Stimulated activated CD4-positive, alpha-beta T cell treated with anti-CD3 and anti-CD28 coated beads, Interleukin-4, amount 100 ng/mL, for 4 hours (primary cell): ENCODE measurements at places on chromosomes 2 and 18.
A peak's percentile ranks its signal among the peaks of the same experiment; 100 is the strongest.

DNA sequence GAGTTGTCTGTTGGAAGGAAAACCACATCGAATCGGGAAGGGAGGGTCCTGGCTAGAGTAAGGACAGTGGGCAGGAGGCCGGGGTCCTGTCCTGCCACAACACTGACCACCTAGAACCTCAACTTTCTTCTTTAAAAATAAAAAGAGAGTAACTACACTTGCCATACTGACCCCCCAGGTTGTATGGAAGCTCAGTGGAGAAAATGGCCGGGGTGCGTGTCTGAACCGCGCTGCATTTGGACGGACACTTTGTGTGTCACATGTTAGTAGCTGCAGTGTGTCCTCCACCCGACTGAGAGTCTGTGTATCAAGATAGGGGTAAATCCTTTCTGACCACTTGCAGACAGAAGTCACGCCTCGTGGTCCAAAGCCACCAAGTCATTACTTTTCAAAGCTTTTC is 87.0 kb downstream of the GBX2 start:
- no peak for DNase-seq

DNA sequence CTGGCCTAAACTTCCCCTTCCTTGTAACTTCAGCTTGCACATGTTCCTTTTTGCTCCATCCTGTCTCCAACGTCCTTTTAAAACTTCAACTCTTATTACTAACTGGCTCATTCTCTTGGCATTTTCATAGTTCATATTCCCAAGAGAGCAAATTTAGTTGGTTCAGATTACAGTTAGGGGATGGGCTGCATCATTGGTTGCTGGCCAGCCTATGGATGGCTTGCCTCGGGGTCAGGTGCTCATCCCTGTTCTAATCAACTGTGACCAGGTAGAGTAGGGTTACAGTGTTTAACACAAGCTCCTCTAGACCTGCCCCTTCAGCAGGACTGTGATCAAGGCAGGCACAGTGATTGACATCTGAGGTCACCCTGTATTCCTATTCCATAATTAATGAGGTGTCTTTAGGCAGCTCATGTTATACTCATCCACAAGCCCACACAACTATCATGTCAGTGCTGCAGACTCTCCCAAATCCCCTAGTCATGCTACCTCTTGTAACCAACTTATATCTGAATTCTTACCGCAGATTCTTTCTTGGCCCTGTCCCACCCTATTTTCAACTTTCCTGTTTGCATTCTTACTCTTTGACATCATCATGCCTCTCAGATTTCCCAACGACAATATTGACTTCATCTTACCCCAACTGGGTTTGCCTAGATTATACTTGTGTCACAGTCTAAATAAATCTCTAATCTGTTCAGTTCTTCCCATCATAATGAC is 293.3 kb downstream of the MTX2 start:
- DNase-seq, result no peak

GRCh38 chr2:208820014-208820688 is 413.6 kb downstream of the PTH2R start:
- no peak for DNase-seq

GRCh38 chr2:208112969-208113368 is 11.4 kb downstream of the CRYGD start:
- DNase-seq, result no peak

DNA sequence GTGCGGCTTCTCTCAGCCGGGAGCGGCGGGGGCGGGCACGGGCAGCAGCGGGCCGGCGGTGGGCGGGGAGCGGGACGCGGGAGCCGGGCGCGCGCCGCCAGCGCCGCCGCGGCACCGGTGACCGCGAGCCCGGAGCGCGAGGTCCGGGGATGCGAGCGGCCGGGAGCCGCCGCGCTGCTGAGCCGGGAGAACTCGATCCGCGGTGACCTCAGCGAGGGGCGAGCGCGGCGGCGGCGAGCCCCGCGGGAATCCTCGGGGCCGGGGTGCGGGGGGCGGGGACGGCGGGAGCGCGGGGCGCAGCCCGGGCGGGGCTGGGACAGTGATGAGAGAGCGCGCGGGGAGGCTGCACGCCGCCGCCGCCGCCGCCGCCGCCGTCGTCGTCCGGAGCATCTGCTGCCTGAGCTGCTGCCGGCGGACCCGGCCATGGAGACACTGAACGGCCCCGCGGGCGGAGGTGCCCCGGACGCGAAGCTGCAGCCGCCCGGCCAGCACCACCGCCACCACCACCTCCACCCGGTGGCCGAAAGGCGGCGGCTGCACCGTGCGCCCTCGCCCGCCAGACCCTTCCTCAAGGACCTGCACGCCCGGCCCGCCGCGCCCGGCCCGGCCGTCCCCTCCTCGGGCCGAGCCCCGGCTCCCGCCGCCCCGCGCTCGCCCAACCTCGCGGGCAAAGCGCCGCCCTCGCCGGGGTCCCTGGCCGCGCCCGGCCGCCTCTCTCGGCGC is at the start of gene MTCL1:
Gene MTCL1, plus strand, starts transcription at position 319 of the 723 bp plus-strand sequence. Its CDS starts 105 bp downstream, at position 424.
- DNase-seq, result no peak

DNA sequence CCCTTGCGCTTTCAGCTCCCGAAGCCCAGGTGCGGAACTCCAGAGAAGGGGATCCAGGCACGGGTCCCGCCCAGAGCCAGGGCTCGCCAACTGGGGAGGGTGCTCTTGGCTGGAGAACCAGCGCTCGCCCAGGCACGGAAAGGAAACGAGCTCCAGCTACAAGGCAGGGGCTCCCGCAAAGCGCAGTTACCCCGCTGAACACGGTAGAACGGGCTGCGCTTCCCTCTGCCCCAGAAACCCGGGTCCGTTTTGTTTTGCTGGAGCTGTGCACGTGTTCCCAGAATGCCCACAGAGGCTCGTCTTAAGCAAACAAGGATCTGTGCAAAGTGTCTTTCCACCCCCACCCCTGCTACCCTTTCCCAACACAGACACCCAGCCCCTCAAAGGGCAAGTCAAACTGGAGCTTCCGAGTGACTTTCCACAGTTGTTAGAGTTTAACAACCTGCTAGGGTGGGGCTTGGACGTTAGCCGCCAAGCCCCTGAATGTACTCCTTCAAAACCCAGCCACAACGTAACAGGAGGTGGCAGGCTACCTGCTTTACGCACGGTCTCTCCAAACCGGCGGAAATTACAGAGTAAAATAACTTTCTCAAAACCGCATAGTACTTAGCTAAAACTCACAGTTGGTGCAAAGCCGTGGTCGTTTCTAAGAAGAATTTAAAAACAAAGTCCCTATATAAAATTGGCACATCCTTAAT is 775 bp downstream of the RNF125 start:
- peak; percentile 35 for DNase-seq

DNA sequence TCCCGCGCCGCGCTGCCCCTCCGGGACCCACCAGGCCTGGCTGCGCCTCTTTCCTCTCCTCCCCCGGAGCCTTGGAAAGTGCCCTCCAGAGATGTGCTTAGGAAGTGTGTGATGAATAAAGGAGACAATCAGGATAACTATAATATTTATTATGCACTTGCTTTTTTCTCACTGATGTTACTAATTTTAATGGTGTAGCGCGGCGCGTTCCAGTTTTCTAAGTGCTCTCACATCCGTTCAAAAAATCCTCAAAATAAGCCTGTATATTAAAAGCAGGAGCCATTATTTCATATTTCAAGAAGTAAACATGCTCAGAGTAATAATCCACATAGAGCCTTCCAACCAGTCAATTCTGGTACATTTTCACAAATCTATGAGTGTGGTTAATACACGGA is 941 bp upstream of the MPPE1 start:
- no peak for DNase-seq

DNA sequence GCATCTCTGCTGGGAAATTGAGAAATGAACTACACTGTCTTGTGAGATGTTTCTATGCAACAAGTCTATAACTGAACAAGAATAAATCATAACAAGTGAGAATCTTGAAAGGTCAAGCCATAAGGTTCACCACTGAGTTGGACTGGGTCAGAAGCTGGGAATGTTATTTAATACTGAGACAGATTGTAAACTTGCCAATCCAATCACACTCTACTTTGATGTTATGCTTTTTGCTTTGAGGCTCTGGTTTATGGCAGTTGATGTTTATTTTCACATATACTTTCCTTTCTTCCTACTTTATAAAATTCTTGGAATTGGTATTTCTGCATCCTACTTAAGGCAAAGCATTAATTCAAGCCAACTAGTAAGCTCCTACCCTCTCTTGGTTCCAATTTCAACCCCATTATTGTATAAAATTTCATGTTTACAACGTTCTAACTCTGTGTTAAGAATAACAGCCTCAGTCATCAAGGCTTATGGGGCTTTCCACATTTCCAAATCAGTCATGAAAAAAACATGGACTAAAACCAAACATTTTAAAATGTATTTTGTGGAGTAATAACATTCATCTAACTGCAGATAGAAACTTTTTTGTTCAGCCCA is 533.4 kb downstream of the NYAP2 start:
- no peak for DNase-seq

GRCh38 chr2:105595536-105595935 is 149.2 kb upstream of the NCK2 start:
- DNase-seq, result peak; percentile 12

DNA sequence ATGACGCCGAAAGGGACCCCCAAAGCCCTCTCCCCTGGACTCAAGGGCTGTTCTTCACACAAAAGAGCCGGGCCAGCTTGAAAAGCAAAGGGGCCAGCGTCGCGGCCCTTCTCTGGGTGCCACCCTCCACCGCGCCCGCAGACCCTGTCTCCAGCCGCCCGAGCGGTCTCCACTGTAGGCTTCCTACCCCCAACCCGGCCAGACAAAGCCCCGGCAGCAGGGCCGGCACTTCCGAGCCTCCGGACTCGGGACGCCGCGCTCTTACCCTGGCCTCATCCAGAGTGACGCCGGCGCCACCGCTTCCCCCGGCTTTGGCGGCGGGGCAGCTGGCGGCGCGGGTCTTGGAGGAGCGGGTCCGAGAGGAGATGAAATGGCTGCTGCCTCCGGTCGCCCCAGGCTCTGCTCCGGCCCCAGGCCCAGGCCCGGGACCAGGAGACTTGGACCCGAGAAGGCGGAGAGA is 603 bp downstream of the ATAD2B start:
- no peak for DNase-seq

GRCh38 chr18:32081881-32082280 is 9.8 kb upstream of the RNF138 start:
- no peak for DNase-seq

DNA sequence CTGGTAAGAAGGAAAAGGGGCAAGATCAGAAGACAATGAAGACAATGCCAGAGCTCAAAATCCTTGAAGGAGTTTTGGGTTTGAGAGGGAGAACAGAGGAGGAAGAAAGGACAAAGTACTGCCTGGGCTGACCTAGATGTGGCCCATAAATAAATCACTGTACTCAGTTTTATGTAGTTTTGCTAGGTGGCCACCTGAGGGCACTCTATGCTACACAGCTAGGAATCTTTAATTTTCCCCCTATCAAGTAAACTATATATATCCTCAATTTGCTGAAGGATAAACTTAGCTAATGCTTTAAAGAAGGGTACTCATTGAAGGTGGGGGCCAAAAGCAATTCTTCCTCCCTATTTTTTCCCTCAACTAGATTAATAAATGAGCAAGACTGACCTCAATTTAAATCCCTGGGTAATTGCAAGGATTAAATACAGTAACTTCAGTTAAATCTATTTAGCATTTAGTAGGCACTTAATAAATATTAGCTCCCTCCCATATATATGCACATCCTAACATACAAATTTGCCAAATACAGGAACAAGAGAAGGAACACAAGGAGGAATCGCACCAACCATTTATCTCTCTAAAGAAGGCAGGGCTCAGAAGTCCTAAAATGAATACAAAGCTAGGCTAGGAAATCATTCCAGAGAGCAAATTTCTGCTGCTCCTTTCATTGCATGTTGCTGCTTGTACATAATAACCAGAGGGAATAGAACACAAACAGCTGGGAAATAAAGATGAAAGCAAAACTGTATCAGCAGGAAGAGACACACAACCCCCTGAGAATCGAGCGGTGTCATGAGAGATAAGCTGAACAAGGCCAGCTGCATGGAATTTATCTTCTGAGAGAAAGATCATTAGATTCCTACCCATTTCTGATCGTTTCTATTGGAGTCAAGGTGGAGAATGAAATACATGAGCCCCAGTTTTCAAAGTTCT is 540.1 kb downstream of the NRXN1 start:
- DNase-seq, result no peak

DNA sequence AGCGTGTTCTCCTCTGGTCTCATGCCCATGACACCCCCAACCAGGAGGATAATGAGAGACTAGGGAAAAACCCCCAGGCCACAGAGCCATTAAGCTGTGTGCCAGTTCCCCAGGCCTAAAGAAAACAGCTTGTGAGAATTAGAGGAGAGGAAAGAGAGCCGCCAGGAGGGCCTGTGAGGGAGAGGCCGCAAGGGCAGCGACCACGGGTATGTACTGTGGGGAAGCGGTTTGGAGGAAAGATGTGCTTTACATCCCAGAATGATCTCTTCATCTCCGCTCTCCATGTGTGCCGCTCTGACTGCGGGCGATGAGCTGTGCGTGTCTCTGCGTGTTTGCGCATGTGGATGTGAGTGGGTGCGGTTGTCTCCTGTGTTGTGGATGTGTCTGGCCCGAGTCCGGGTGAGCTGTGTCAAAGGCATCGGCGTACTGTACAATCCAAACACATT is 82.9 kb downstream of the DYSF start:
- no peak for DNase-seq

DNA sequence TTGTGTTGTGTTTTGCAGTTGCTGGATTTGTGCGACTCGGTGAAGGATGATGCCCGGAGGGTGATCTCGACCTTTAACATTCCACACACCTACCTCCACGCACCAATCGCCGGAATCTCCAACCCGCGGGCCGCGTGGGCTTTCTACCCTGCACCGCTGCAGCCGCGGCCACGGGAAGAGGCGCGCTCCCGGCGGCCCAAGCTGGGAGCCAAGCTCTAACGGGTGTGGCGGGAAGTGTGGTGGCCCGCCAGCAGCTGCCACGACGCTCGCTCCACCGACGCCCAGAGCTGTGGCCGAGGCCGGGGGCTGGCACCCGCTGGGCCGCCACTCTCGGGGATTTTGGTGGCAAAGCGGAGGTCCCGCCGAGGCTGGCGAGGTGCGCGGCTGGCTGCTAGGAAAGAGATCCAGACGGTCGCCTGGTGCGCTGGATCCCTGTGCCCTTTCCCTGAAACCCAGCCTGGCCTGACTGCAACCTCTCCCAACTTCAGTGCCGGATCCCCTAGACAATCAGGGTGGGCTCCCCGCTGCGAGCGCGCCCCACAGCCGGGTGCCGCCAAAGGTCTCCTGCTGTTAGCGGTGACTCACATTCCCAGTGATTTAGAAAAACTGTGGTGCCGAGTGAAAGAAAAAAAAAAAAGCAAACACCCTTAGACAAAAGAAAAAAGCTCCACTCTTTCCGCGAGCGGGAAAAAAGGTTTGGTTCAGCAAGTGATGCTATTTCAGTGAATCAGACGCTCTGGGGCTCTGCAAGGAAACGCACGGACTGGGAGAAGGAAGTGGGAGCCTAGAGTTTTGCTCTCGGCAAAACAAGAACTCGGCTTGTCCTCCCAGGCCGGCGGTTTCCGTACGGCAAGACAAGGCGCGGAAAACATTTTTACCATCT is 2.9 kb upstream of the BCL2L11 start:
- DNase-seq, result peak; percentile 20
